ENCODE measurements at places on chromosomes 2 and 18.

DNA sequence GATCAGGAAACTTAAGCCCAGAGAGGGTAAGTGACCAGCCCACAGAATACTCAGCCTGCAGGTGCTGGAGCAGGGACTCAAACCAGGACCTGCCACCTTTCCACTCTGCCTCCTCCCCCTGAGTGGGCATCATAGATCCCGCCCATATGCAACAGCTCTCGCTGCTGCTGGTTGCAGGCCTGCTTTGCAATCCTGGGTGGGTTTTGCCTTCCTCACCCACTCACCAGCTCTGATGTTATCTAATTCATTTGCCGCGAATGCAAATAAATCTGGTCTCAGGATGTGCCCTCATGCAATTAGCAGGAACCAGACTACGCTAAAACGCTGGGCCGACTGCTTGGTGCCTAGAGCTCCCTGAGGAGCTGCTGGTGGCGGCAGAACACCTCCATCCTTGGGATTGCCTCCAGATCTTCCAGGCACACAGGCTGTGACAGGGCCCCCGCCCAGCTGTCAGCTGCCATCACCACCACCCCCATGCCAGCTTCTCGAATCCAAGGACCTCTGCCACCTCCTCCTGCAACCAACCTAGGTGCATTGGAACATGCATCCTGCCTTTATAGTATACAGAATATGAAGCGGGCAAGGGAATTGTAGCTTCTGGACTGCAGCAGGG is 28.8 kb downstream of the CNGA3 start:
- no peak for DNase-seq

DNA sequence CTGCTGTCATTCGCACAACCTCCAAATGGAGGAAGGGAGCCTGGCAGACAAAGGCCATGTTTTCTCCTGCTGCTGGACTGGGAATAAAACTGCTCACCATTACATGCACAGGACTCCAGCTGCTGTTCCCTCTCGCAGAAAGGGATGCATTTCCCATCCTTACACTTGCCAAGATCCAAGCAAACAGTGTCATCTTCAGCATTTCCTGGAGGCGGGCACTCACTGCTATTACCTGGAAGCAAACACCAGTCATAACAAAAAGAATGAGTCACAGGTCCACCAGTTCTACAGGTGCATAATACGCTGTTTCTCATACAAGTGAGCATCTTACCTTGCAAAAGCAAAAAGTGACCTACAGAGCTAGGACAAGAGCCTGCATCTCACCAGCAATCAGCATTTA is 22.7 kb downstream of the IAH1 start:
- DNase-seq = no peak

- DNase-seq = no peak
These were observed 1099.8 kb upstream of the CRIM1 start for GRCh38 chr2:35255826-35256225.

DNA sequence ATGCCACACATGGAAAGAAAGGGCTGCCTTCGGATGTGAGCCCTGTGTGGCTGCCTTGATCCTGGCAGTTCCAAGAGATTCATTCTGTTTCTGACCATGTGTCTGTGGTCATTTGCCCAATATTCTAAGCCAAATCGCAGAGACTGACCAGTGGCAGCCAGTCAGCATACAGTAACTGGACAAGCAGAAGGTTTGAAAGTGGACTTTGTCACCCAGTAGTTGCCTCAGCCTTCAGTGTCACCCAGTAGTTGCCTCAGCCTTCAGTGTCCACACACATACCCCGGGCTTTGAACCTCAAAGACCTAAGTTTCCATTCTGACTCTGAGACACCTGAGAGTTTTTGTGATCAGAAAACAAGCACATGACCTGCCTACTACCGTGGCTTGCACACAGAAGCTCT is 5.0 kb downstream of the RFX8 start:
- no peak for DNase-seq

DNA sequence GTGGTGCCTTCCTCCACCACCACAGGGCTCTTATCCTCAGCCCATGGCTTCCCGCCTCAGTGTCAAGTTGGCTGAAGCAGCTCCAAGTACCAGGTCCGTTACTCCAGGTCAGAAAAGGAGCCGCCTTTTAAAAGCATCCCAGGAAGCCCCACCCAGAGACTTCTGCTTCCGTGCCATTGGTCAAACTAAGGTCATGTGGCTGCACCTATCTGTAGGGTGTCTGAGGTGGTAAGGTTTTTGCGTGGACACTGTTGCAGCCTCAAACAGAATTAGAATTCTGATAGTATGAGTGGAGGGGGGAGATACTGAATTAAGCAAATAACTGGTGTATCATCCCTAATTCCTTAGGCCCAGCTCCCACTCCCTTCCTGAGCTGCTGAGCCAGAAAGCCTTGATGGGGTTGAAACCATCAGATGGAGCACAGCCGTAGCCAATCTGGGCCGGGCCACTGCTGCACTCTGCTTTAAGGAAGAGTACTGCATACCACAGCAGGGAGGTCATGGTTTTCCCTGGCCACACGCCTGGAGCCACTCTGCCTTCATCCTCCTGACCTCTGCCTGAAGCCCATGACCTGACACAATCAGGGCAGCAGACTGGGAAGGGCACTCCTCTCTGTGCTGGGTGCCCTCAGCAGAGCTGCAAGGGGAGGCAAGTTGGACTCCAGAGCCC is 8.4 kb downstream of the TMEM247 start:
- DNase-seq = peak; percentile 62

DNA sequence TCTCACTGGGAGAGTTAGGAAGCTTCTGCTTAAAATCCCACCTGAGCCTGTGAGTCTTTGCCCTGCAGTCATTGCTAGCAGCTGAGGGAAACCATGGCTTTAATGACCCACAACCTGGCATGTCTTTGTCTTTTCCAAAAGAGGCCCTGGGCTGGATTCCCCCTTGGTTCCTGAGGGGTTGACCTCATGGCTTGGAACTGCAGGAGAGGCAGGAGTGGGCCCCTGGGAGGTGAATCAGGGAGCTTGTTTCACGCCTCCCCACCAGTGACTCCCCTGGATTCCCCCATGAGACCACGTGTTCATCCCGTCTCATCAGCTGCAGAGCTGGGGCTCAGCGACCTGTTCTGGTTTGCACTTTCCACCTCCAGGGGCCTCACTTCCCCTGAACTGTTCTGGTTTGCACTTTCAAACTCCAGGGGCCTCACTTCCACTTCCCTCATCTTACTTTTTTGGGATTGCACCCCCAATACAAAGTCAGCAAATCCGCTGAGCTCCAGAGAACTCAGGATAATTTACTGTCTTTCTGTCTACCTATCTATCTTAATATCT is 58.5 kb upstream of the TMEM18 start:
- DNase-seq = no peak

- no peak for DNase-seq
These were observed 34.3 kb downstream of the ZAP70 start for GRCh38 chr2:97747716-97748115.

- DNase-seq = no peak
These were observed 82.1 kb downstream of the BIN1 start for GRCh38 chr2:127024769-127025358.

DNA sequence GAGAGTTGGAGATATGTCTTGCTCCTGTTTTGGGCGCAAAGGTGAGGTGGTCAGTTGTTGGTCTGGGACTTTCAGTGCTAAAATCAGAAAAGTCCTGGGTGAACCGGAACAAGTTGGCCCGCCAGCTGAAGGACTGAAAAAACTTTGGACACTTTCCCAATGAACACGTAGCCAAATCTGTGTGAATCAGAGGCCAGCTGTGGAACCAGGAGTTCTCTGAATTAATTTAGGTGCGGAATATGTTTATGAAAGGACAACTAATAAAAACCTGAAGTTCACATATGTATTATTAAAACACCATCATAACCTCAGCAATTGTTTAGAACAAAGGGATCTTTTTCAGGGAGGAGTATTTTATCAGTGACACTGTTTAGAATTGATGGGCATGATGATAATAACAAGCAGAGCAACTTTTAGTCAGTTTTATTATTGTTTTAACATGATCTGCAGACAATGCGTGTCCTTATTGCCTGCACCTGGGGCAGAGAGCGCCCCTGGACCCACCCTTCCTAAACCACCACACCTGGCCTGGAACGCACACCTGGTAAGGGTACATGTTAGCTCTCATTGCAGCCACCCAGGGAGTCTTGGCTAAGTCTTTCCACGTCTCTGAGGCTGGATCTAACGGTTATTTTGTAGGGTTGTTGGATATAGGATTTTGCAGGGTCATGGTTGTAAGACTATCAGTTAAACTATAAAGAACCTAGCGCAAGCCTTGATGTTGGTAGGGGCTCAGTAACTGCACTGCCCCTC is 9.9 kb upstream of the ODC1 start:
- peak; percentile 55 for DNase-seq

DNA sequence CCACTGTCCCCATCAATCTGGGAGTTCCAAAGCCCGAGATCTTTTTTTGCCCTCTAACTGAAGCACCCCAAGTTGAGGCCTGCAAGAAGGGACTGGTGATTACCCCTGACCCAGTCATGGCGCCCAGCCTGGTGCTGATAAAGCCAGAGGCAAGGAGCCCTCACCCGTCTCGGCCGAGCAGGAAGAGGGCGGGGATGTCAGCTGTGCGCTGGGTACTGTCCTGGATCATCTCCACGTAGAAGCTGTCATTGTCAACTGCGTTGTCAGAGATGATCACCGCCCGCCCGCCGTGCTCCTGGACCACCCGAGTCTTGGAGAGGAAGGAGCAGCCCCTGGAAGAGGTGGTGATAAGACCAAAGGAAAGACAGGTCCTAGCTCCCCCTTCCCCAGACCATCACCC is 4.4 kb downstream of the PRADC1 start:
- DNase-seq = no peak

GRCh38 chr2:169110916-169111315 is 41.6 kb downstream of the DHRS9 start:
- peak; percentile 48 for DNase-seq

Data from dermis blood vessel endothelial cell (primary cell).